ENCODE measurements at places on chromosomes 16 and 17. TPM values are rescaled to one million over a fixed set of nuclear protein-coding genes. Genes with fewer than 3 reads are reported as not detected.

IRX3 gene
- 2.7 TPM for polyA plus RNA-seq

PPY gene
- not detected for polyA plus RNA-seq

- DNase-seq = no peak
Measured at GRCh38 chr17:19386974-19387920, at the start of gene MFAP4. Gene MFAP4, minus strand, starts transcription at chr17:19387190. Its CDS starts 35 bp downstream, at chr17:19387155.

- no peak for DNase-seq
Measured at GRCh38 chr17:71168053-71168741, 952.6 kb upstream of the SOX9 start.

DNA sequence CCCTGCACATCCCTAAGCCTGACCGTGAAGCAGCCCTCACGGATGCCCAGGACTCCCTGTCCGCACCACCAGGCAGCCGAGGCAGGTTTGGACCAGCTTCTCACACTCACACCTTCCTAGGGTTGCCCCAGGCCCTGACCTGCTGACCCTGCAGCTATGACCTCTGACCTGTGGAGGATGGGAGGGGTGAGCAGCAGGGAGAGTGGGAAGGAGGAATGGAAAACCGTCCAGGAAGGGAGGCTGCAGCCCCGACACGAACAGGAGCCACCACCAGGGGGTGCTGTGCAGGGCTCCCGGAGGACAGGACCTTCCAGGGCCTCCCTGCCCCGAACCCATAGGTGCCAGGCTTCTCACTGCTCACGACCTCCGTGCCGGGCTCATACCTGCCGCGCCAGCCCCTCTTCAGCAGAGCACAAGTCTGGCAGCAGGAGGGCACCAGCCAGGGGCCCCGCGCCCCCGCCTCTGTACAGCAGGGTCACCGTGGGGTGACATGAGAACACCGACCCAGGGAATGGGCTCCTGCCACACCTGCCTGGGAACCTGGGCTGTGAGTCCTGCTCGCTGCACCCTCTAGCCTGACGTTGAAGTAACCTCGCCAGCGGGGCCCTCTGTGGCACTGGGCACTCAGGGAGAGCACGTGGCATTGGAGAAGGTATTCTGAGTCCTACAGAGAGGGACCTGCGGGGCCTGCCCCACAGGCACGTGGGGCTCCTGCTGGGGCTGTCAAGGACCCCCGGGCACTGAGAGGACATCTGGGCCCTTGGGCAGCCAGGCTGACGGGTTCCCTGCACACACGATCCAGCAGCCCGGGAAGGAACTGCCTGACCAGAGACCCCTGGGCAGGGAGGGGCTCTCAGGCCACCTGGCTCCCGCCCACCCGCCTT lies 37.6 kb downstream of the CTU2 start:
- no peak for DNase-seq
